ENCODE measurements at places on chromosomes 4 and X.

GRCh38 chr4:88357262-88357661 is 21.4 kb upstream of the HERC6 start:
- no peak for DNase-seq

GRCh38 chrX:22159071-22159470 is 113.6 kb upstream of the CBLL2 start:
- DNase-seq = no peak

GRCh38 chr4:153273751-153274150 is 69.5 kb downstream of the TRIM2 start:
- no peak for DNase-seq

DNA sequence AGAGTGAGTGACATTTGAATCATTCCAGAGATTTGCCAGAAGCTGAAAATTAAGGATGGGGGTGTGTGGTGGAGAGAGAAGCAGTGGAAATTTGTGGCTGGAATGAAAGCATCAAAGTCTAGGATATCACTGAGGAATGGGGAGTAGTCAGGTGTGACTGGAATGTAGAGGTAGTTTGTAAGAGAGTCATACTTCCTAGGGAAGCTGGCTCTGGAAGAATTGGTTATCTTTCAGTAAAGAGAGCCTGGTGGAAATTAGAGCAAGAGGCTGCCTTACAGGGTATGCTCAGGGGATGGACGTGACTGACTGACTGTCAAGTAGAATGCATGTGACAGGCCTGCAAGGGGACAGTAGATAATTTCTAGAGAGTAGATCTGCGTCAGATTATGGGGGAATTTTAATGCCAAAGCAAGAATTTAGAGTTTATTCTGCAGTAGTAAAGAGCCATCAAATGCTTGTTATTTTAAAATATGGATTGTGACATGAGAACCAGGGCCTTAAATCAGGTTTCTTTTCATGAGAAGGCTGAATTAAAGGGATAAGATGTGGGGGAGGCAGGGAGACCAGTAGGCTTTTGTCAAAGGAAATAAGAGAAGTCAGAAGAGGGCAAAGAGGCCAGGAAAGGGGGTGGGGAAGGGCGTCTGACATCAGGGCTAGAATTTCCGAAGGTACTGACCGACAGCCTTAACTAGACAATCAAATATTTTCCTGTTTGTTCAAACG is 109.9 kb downstream of the AFF1 start:
- no peak for DNase-seq

- DNase-seq = no peak
Measured at GRCh38 chr4:162170509-162170908, 6.7 kb upstream of the FSTL5 start.

- DNase-seq = no peak
Measured at GRCh38 chrX:135737366-135738071, 24.1 kb downstream of the CT45A1 start.
